ENCODE measurements at places on chromosomes 7 and 10.

GRCh38 chr7:6650086-6650485, 13.0 kb downstream of the ZNF316 start:
- DNase-seq: no peak

GRCh38 chr10:117674646-117675045, 132.1 kb downstream of the EMX2 start:
- no peak for DNase-seq

DNA sequence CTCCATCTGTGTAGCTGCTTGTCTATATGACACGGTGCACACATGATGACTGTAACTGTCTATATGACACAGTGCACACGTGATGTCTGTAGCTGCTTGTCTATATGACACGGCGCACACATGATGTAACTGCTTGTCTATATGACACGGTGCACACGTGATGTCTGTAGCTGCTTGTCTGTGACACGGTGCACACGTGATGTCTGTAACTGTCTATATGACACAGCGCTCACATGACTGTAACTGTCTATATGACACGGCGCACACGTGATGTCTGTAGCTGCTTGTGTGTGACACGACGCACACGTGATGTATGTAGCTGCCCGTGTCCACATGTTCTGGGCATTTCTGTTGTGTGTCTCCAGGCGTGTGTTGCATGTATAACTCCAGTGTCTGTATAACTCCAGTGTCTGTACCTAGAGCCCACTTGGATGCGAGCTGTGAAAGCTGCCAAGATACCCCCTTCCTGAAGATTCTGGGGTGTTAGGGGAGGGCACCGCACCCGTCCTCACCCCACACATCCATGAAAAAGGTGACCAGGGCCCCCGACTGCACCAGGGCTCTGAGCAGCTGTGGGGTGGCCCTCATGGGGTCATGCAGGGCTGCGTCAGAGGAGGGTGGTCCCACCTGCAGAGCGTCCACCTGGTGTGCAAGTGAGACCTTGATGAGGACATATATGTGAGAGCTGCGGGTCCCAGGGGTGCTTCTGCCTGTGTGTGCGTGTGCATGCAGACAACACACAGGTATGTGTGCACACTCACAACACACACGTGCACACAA, 137.9 kb downstream of the ELFN1 start:
- DNase-seq: no peak

- DNase-seq: no peak
Measured at GRCh38 chr7:38681882-38682281, 50.7 kb upstream of the AMPH start.

DNA sequence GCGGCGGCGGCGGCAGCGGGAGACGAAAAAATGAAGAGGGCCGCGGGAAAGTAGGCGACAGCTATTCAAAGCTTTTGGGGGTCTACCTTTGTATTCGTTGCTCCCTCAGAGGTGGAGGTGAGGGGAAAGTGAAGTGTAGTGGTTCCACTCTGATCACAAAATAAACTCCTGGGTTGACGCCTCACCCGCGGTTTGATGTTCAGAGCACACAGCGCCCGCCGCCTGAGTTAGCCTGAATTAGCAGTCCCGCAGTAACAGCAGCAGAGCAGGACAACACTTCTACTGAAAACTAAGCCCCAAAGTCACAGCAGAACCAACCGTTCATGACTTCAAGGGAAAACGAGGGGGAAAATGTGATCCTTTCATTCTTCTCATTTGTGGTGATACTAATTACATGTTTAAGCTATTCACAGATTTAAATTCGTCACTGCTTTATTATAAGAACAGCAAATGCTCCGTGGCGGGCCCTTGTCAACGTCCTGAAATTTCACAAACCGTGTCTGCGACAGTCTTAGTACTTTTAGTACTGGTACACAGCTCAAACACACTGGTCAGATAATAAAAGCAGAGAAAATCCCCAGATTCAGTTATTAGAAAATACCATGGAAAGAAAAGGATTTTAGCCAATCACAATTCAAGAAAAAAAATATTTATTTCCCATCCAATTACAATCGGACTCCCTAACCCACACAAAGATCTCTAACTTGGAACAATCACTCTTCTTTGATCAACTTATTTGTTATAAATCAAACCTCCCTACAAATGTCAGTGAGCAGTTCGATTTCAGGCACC, 563 bp upstream of the JMJD1C start:
- peak; percentile 9 for DNase-seq

GRCh38 chr7:138169441-138169851, 93.2 kb downstream of the AKR1D1 start:
- no peak for DNase-seq

GRCh38 chr10:44765299-44765698, 145.8 kb upstream of the TMEM72 start:
- no peak for DNase-seq

GRCh38 chr10:11551916-11552602, 59.4 kb downstream of the USP6NL start:
- DNase-seq: peak; percentile 77
